SK-MEL-5 (cell line): ENCODE measurements at places on chromosomes 5 and 9.

DNA sequence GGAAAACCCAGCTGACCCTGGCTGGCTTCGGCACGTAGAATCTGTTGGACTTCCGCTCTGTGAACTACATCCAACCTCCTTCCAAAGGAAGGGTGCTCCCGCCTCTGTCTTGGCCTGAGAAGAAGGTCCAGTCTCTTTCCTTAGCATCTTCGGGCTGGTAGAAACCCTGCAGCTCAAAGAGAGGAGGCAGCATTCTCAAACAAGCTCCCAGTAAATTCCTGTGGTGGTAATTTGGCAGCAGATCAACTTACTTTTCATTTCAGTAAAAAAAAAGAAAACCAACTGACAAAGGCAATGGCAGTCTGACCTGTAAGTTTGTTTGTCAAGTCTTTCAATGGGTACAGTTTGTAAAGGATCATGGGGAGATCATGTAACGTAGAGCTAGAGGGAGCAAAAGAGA lies 176.7 kb downstream of the MED10 start:
- no peak for DNase-seq

DNA sequence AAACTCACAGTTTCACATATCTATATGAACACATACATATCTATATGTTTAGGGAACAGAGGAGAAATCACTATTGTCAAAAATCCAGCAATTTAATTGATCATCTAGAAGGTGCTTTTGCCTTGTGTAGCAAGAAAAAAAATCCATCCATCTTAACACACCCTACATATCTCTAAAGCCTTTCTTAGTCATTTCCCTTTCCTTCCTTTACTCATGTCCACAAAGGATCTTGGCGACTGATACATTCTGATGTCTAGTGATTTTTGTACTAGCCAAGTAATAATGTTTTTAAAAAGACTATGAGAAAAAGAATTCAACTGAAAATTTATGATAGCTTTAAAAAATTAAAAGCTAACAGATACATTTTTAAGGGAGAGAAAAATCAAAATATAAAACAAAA lies 22.5 kb downstream of the ZDHHC21 start:
- no peak for DNase-seq

DNA sequence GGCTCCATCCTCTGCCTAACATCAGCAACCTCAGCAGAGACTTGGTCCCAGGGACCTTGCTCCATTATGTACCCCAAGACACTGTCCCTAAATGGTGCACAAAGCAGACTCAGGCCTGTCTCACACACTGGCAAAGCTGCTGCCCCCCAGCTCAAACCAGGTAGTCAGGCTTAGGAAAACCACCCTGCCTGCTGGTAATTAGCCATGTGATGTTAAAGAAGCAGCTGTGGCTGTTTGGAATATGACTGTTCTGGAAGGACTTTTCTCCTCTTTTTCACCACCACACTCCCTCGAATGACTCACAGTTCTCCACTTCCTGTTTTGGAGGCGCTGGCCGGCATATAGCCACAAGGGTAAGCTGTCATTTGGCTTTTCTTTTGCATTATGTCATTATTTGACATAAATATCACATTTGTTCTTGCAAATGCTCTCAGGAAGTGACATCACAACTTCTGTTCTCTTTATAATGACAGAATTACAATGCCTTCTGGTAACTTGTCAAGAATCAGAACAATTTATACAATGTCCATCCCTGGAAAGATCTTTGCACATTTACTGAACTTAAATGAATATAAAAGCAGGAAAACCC lies 113.9 kb downstream of the SUSD1 start:
- DNase-seq: peak; percentile 90

GRCh38 chr5:140118302-140118936 lies 4.5 kb downstream of the PURA start:
- peak; percentile 54 for DNase-seq

DNA sequence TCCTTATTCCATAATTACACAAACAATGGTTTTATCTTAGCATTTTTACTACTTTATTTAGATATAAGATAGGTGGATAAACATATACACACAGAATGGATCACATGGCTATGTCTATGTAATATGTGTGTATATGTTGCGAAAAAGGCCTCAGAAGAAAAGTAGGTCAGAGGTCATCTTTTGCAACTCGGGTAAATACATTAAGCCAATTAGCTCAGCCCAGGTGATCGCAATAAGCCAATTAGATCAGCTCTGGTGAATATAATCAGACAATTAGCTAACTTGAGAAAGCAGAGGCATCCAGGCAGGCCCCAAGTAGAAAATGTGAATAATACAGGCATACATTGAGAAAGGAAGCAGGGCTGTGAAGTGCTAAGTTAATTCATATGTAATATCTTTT lies 24.3 kb downstream of the SLCO4C1 start:
- no peak for DNase-seq

DNA sequence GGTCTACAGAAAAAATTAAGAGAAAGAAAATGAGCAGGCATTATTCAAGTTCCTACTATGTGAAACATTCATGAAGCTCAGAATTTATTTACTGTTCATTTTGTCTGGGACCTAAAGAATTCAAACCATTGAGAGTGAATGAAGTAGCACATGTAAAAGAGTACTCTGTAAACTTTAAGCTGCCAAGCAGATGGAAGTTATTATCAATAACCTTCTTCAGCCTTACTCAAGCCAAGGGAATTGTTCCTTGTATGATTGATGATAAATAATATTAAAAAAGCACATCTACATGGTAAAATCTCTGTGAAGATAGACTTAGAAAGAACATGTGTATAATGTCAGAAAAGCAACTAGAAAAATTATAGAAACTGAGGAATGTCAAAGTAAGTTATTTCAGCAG lies 17.8 kb upstream of the GLIS3 start:
- DNase-seq: no peak

GRCh38 chr5:122907276-122907675 lies 61.9 kb downstream of the SNX24 start:
- DNase-seq: no peak

DNA sequence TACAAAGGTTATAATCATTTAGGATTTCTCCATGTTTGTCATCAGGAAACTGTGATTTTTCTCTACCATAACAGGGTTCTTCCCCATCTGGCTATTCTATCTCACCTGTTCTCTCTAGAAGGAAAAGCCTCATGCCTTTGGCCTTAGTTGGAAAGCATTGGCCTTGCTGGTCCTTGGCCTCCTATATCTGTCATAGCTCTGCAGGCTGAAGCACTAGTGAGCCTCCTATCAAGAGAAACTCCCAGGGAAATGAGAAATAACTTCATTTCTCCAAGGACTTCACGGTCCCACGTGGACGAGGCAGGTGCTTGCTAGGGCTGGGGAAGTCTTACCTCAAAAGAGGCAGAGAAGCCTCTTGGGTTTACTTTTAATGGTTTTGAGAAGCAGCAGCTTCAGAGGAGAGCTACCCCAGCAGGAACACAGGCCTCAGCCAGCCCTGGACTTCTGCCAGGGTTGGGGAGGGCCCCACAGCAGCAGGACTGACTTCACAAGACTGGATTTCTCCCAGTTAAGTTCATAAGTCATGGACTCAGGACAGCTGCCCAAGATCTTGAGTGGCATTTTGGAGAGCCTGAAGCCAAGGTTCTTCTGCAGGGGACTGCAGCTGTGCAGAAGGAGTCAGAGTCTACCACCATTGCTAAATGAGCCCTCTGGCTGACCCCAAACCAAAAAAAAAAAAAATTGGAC lies 15.8 kb upstream of the PSAT1 start:
- DNase-seq: no peak

- DNase-seq: no peak
Measured at GRCh38 chr5:43336159-43336558, 22.9 kb upstream of the HMGCS1 start.

DNA sequence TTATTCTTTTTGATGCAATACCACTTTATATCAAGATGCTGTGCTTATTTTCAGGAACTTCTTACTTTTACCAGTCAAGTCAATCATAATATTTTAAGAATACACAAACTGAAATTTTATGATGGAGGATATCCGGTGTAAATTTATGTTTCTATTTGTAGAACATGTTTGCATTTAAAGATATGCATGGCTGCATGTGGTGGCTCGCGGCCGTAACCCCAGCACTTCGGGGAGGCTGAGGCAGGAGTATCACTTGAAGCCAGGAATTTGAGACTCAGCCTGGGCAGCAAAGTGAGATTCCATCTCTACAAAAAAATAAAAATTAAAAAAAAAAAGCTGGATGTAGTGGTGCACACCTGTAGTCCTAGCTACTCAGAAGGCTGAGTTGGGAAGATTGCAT lies 73.5 kb upstream of the ALDH1A1 start:
- DNase-seq: no peak

- no peak for DNase-seq
Measured at GRCh38 chr9:84310883-84311282, 29.7 kb downstream of the SLC28A3 start.

GRCh38 chr9:129010267-129010975 lies 17.7 kb downstream of the SH3GLB2 start:
- DNase-seq: no peak

GRCh38 chr9:21015129-21015815 lies 16.2 kb downstream of the HACD4 start:
- no peak for DNase-seq

DNA sequence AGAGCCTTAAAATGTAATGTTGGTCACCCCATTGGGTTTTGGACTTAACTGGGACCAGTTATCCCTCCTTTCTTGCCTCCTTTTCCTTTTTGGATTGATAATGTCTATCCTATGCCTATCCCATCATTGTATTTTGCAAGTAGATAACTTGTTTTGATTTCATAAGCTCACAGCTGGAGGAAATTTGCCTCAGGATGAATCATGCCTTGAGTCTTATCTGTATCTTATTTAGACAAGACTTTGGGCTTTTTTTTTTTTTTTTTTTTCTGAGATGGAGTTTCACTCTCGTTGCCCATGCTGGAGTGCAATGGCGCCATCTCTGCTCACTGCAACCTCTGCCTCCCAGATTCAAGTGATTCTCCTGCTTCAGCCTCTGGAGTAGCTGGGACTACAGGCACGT lies 443.3 kb downstream of the DNAH5 start:
- DNase-seq: no peak

DNA sequence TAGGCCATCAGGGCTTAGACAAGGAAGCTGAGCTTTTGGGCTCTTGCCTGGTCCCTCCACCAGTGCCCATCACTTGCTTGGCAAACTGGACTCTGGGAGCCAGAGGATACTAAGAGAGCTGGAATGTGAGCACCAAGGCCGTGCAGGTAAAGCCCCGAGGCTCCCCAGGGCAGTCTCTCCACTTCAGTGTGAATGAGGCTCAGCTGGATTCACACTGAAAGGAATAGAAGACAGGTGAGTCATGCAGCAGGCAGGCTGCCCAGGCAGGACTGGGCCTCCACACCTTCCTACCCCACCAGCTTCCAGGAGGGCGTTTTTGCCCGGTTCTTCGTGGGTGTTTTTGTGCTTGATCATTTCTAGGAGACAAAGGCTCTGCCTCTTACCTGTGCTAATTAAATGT lies 7.3 kb upstream of the CTSV start:
- no peak for DNase-seq

DNA sequence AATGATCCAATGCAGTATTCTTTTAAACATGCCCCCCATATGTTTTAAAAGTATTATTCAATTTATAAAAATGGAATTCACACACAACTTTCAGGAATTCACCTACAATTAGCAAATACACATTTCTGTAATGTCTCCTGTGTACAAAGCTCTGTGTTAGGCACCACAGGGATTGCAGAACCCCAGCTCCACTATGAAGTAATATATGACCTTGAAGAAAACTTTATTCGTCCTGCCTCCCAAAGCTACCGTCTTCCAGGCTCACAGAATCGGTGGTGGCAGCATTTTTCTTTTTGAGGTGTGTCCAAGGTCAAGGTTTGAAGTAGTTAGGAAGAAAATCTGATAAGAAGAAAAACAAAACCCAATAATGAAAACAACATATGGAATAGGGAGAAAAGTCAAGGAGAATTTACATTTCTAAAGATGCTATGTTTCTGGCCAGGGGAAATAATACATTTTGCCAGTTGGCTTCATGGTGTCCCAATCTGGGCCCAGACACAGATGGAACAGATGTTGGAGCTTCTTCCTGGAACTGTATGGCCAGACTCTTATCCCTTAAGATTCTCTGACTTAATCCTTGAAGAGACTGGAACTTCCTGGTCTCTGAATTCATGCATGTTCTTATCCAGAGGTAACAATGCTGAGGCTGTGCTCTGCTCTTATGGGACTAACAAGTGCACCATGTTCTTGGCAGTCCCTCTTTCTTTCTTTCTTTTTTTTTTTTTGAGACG lies 22.0 kb upstream of the LVRN start:
- DNase-seq: no peak

DNA sequence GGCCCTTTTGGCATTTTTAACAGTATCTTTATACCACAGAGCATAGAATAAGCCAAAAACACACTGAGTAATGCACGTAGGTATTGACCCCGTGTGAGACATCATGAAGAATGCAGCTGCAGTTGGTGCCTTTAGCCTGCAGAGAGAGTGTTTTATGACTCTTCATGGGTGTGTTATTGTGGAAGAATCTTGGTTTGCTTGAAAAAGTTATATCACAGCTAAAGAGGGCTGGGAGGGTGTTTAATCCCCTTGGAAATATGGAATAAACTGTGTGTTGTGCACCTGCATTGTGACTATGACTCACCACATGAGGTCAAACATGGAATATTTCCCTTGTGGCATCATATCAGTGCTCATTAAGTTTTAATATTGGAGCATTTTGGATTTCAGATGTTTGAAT lies 458.7 kb downstream of the CDH9 start:
- no peak for DNase-seq

- peak; percentile 59 for DNase-seq
Measured at GRCh38 chr9:119963258-119963797, 594.1 kb upstream of the BRINP1 start.

GRCh38 chr9:38689678-38690077 lies 30.3 kb downstream of the FAM240B start:
- DNase-seq: peak; percentile 70

- no peak for DNase-seq
Measured at GRCh38 chr9:113828221-113828620, 47.9 kb upstream of the ZNF618 start.

GRCh38 chr5:3353561-3353960 lies 242.1 kb upstream of the IRX1 start:
- no peak for DNase-seq

GRCh38 chr9:72880821-72881220 lies 72.0 kb downstream of the ALDH1A1 start:
- no peak for DNase-seq

DNA sequence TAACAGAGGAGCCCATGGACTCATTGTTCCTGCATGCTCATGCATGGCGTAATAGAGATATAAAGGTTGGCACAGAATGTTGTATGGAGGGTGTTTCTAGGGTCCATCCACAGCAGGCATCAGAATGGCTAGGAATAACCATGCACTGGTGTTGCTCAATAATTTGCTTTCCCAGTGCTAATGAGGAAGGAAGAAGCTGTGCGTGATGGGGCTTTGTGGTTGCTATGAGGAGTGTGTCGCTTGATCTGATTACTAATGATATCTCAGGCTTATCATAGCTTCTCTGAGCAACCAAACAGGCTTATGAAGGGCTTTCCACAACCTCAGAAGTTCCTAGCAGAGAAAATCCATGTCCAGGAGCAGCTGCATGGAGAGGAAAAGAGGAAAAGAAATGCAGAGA lies 151.3 kb upstream of the TRPC7 start:
- no peak for DNase-seq

DNA sequence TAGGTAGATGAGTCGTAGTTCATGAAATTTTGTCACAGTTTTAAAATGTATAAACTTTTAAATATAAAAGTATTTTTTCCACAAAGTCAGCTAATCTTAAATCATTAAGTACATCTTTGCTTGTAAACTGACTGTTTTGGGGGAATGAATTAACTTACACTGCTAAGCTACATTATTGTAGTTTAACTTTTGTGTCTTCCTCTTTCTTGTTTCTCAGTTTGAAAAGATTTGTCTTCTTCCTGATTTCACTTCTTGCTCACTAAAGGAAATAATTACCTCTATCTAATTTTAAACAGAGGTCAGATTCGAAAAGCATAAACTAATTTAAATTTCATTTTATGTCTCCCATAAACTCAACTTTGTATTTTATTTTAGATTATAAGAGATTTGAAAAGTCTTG lies 5.7 kb downstream of the NIPSNAP3B start:
- DNase-seq: no peak
